OCI-M1 (cell line): ENCODE measurements at places on chromosomes 11 and 22.

DNA sequence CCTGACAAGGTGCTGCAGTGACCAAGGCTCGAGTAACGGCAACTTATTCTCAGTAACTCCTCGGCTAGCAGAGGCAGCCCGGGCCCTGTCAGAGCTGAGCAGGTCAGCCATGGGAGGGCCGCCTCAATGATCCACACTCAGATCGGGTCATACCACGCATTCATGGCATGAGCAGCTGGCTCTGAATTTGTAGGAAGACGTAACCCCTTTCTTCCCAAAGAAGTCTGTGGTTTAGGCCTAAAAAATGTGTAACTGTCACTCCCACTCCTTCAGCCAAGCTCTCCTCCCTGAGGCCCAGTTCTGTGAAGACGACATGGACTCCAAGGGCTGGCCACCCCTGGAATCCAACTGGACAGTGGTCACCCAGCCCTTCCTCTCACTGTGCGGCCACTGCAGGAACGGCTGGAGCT is 30.0 kb downstream of the PPP2R1B start:
- DNase-seq, result no peak

- no peak for DNase-seq
These were observed 39.2 kb downstream of the USP35 start for GRCh38 chr11:78227921-78228320.

- DNase-seq, result no peak
These were observed 32.2 kb downstream of the CYTH4 start for GRCh38 chr22:37314315-37315074.

GRCh38 chr22:49968313-49968830 is 7.8 kb downstream of the PIM3 start:
- DNase-seq, result no peak

GRCh38 chr22:45468872-45469271 is 33.8 kb upstream of the FBLN1 start:
- no peak for DNase-seq

- DNase-seq, result no peak
These were observed 3.0 kb upstream of the RFPL3 start for GRCh38 chr22:32354360-32355351.

DNA sequence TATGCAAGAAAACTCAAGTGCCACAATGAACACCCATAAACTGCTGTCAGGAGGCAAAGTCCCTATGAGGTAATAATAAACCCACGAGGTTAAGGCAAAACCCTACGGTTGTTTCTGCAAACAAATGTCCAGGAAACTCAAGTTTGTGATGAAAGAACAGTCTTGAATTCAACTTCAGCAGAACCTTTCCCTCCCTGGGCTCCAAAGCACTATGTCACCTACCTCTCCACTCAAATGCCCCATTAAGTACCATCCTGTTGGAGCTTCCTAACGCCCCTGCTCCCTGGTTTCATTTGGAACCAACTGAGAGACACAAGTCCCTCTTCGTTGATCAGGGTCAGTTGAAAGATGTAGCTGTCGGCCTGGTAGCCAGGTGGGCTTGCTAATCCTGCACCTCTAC is 2.6 kb upstream of the C11orf91 start:
- DNase-seq, result no peak

- DNase-seq, result no peak
These were observed at the start of gene SLC7A4 for GRCh38 chr22:21032037-21032867. Gene SLC7A4, minus strand, starts transcription at chr22:21032561. Its CDS starts 749 bp downstream, at chr22:21031812.

- DNase-seq, result no peak
These were observed 50.8 kb downstream of the FLRT1 start for GRCh38 chr11:64086258-64087123.

GRCh38 chr22:49616356-49617231 is 211.1 kb downstream of the BRD1 start:
- DNase-seq, result no peak

GRCh38 chr11:299081-299891 is at the start of gene IFITM5:
Gene IFITM5, minus strand, starts transcription at chr11:299526. Its CDS starts 36 bp downstream, at chr11:299490.
- no peak for DNase-seq

DNA sequence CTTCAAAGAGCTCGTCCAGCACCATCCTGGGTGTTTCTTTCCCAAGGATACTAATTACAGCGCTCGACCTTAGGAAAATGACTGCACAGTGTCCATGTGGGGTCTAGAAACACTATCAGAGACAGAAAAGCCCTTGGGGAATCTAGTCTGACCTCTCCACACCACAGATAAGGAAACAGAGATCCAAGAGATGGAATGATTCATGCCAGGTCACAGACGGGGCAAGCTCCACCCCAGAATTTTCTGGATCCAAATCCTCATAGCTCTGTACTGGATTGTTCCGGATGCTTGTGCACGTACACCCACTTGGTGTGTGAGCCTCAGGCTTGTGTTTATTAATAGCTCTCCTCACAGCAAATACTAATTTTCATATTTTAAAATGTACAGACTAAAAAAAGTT is 11.3 kb downstream of the ABTB2 start:
- DNase-seq, result no peak

DNA sequence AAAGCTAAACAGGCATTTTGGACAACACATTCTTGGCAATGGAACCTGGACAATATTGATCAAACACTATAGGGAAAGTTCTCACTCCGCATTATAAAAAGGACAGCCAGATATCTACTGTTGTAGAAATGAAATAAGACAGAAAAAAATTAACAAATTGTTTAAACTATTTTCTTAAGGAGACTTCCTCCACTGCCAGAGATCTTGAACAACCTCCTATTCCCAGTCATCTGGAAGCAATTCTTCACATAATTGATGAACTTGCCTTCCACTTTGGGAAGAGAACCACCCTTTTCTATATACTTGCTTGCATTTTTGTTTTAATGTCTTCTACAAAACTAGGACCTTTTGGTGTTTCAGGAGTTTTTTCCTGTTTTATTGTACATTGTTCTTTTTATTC is 216.1 kb downstream of the CASP12 start:
- DNase-seq, result no peak

DNA sequence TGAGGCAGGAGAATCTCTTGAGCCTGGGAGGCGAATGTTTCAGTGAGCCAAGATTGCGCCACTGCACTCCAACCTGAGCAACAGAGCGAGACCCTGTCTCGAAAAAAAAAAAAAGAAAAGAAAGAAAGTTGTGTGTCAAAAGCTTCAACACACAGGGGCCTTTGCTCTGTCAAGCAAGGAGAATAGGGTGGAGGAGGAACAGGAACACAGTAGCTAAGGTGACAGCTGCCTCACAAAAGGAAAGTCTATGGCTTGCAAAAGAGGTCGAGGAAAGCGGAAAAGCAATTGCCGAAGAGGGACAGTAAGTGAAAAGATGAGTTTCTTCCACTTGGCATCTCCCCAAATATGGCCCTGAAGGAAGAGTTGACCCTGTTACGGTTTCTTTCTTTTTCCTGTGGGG is 26.5 kb upstream of the TMA7B start:
- DNase-seq, result no peak

DNA sequence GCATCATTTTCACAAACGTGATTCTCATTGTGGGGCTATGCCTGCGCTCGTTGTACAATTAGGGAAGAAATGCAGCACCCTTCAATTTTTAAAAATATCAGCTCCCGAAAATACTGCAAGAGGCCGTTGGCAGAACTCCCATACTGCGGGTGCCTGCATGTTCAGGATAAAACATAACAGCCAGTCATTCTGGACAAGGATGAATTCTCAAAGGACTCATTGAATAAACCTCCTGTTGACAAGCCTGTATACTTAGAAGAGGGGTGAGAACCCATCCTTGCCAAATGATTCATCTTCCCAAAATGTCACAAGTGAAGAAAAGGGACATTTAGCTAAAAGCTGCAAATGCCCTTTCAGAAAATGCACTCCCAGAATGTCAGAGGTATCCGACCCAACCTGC is 141.9 kb downstream of the CSNK2A3 start:
- DNase-seq, result no peak

DNA sequence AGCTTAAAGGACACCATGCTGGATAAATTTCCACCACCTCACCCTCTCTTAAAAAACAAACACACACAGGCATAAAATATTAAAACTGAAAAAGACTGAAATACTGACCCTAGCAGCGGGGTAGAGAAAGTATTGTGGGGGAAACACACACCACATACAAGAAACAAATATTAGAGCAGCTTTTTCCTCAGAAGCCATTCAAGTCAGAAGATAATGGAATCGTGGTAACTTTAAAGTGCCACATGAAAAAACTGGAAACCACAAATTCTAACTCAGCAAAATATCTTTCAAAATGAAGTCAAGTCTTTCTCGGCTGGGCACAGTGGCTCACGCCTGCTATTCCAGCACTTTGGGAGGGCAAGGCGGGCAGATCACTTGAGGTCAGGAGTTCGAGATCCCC is 223.2 kb downstream of the DYNC2H1 start:
- DNase-seq, result no peak

- DNase-seq, result no peak
These were observed 22.7 kb downstream of the PTDSS2 start for GRCh38 chr11:472816-473215.
